ENCODE measurements at places on chromosomes 7 and 10. TPM values are rescaled to one million over a fixed set of nuclear protein-coding genes. Genes with fewer than 3 reads are reported as not detected.

Gene PPP1R17
- not detected for total RNA-seq

Gene GSTO2
- total RNA-seq = 1.3 TPM

Gene MSRB2
- 9.7 TPM for total RNA-seq

Gene GNGT1
- not detected for total RNA-seq

Gene CYP2C8
- total RNA-seq = not detected

Gene NKX1-2
- total RNA-seq = not detected

Gene CUZD1
- 2.8 TPM for total RNA-seq

Gene ZNF488
- 0.12 TPM for total RNA-seq

Gene SLC26A4
- 8.3 TPM for total RNA-seq

Gene CLRN3
- total RNA-seq = not detected

Gene RET
- total RNA-seq = 0.45 TPM

Gene UPK3B
- total RNA-seq = not detected

Gene GBX1
- total RNA-seq = not detected

Gene CPVL
- total RNA-seq = 0.33 TPM

Gene MMP21
- not detected for total RNA-seq

Gene GIMAP5
- 42.5 TPM for total RNA-seq

Gene GRM3
- total RNA-seq = not detected

Gene PDE1C
- total RNA-seq = not detected

Gene SRRM3
- total RNA-seq = not detected

Gene AZGP1
- total RNA-seq = not detected

All from activated CD8-positive, alpha-beta memory T cell treated with anti-CD3 and anti-CD28 coated beads, Interleukin-2, amount 10 ng/mL, durations not matched to agents 7 days and 5 days (primary cell).